ENCODE measurements at places on chromosomes 11 and 22. TPM values are rescaled to one million over a fixed set of nuclear protein-coding genes. Genes with fewer than 3 reads are reported as not detected.

GRCh38 chr11:41784513-41785335, 325.3 kb upstream of the LRRC4C start:
- no peak for DNase-seq

MPZL2 gene
- total RNA-seq, result 0.09 TPM

TMPRSS13 gene
- not detected for total RNA-seq

IFITM10 gene
- 0.49 TPM for total RNA-seq

DNA sequence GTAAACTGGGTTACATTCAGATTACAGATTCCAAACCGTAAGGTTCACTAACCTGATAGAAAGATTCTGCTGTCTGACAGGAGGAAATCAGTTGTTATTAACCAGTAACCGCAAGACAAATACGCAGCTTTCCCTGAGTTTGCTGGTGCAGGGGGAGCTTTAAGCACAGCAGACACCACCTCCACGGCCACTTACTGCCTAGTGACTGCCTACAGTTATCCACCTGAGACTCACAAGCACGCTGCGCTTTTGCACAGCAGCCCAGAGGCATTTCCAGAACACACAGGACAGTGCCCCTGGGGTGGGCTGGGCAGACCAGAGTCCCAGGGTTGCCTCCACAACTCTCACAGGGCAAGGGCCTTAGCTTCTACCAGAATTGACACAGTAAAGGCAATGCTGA, 90.9 kb downstream of the CTTN start:
- DNase-seq, result no peak

RIC3 gene
- 1.4 TPM for total RNA-seq

TMPRSS4 gene
- total RNA-seq, result not detected

DNA sequence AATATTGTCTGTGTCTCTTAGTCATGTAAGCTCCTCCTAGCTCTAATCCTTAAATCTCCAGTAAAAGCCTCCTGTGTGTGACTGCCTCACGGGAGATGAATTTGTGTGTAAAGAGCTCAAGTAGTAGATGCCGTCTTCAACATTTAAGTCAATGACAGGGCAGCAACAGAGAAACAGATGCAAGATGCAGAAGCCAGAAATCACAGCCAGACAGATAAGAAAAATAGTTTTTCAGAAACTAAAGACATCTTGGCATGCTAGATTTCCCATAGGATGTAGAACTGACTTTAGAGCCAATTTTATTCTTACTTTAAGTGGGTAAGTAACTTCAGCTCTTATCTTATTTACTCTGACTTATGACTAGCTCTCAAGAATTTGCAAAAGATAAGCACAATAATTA, 652.8 kb downstream of the KCNA4 start:
- DNase-seq, result no peak

DNA sequence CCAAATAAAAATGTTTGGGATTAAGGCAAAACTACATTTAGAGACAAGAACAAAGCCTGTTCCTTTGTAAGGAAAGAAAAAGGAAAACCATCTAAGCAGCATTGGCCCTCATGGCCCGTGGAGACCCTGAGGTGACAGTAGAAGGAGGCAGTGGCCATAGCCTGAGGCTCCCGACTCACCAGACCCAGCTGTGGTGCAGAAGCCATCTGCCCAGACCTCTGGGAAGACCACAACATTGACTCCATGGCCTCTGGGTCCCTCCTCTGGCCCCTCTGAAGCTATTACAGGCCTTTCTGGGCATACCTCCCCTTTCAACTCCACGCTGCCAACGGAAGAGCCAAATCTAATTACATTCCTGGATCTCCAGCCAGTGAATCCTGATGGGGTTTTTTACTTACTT, 6.4 kb downstream of the PRAME start:
- no peak for DNase-seq

DNA sequence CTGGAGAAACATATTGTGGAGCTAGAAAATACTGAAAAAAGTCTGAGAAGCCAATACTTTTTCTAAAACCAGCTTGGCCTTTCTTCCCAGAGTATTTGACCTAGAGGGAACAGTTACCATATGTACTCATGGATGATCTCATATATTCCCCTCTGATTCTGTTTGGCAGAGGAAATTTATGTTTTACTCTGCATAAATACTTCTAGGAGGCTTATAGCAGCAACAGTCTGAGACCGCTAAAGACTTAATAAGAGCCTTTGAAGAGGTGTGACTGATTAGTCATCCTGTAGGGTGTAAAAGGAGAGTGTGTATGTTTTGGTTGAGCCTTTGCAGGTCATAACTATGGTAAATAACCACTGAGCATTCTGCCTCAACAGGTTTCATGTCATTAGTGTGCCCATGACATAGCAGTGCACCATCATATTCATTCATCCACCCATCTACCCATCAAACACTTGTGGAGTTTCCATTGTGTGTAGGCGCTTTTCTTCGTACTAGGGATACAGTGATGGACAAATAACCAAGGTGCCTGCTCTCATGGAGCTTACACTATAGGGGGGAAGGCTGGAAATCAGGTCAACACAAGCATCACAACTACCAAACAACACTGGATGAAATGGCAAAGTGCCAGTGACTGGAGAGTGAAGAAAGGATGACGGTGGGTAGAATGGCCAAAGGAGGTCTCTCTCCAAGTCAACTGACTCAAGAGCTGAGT, 44.5 kb downstream of the TRAF6 start:
- no peak for DNase-seq

DNA sequence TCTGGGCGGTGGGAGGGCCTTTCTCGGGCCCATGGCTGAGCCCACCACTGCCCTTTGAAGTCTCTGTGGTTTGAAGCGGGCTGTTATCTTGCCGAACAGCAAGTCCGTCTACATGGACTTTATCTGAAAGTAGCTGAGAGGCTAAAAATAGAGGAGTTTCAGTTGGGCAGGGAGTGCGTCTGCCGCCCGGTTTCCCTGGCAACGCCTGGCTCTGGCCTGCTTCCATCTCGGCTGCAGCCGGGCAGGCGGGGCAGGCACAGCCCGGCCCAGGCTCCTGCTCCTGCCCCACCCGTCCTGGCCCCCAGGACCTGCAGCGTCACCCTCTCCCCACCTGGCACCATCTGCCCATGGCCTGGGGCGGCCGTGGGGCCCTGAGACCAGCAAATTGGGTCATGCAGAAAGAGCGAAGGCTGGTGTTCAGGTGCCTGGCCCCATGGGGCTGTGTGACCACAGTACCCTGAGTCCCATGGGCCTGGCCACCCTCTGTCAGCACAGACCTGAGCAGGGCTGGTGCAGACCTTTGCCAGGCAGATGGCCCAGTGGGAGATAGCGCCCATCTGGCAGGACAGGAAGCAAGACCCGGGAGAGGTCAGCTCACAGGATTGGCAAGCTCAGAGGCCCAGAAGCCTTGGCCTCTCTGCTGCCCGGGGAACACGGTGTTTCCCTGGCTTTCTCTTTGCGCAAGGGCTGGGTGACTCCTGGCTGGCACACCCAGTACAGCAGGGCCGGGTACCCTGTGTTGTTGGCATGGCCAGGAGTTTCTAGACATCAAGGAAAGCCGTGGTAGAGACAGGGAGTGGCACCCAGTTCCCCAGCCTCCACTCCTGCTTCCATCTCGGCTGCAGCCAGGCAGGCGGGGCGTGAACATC, 79.1 kb upstream of the KCNQ1OT1 start:
- DNase-seq, result no peak

ARFIP2 gene
- 47.8 TPM for total RNA-seq

DNA sequence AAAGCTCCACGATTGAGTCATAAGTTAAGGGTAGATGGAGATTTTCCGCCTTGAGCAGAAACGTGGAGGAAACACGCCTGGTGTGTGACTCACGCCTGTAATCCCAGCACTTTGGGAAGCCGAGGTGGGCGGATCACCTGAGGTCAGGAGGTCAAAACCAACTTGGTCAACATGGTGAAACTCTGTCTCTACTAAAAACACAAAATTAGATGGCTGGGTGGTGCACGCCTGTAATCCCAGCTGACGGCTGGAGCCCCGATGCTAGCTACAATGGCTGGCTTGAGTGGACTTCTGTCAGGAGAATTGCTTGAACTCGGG, 17.3 kb upstream of the DGCR8 start:
- DNase-seq, result no peak

DNA sequence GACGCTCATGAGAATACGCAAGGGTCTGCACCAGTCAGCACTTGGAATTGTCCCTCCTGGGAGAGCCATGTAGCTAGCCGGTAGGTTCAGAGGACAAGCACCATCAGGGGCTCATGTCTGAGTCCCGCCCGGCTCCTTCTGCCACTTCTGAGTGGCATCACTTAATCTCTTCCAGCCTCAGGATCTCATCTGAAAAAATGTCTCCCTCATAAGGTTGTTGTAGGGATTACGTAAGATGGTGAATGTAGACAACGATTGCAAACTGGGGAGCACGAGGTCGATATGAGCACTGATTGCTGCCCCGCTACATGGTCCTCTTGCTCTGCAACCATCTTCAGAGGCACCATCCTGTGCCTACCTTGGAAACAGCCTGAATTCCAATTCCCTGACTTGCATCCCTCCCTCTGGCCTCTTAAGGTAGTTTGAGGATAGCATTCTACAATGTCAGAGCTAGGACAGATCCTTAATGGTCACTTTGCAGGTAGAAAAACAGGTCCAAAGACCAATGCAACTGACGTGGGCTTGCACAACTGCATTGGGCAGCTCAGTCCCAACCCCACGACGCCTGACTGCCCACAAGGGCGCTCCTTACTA, 115.8 kb upstream of the TMEM45B start:
- no peak for DNase-seq

DNA sequence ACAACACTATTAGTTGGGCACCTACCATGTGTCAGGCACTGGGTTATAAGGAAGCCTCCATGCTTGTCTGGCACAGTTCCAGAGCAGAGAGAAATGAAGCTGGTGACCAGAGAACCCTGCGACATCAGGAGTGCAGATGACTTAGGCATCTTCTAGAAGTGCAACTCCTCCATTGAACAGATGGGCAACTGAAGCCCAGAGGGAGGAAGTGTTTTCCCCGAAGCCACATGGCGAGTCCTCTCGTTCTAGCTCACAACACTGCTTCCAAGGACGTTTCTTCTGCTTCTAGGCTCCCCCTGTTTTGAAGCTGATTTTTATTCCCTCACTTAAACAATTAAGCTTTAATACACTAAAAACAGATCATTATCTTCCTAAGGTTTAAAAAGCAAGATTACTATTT, 109.8 kb upstream of the SYT13 start:
- no peak for DNase-seq

B4GALNT4 gene
- 8.6 TPM for total RNA-seq

- no peak for DNase-seq
Measured at GRCh38 chr11:83034673-83035014, 37.1 kb downstream of the RAB30 start.

SLC22A6 gene
- total RNA-seq, result not detected

GRCh38 chr11:96338910-96339705, 3.9 kb downstream of the MAML2 start:
- DNase-seq, result no peak

- no peak for DNase-seq
Measured at GRCh38 chr22:39967103-39967829, 7.1 kb downstream of the TMA7B start.

GRCh38 chr11:8794677-8795103, 112.1 kb downstream of the RPL27A start:
- no peak for DNase-seq

LPXN gene
- total RNA-seq, result 1.6 TPM

DNA sequence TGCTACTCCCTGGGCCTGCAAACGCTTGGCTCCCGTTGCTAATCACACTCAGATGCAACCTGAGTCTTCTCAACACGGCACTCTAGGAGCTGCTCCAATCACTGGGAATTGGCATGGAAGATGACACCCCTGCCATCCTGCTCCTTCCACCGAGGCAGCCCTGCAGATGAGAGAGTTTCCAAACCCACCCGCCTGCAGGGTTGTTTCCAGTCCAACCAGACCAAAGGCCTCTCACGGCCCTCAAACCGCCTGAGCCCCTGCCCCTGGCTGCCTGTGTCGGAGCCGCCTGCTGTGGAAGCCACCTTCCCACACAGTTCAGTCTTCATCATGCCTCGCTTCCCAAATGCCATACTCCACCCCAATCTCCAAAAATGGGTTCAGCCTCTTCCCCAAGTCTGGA, 36.8 kb upstream of the TP53I11 start:
- no peak for DNase-seq

CD3D gene
- total RNA-seq, result not detected

DNA sequence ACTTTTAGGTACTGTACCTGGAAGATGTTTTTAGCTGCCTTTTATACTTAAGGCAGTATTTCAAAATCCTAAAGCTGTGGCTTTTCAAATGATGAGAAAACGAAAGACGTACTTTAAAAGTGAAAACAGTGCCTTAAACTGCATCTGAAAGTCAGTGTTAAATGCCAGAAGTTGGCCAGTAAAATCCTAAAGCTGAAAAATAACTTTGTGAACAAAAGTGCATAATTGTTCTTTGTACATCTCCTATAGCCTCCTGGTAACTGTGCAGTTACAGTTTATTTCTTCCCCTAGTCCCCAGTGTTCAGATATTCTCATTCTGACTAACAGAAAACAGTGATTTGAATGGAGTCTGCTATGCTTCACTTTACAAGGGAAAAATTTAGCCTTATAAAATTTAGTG, 6.8 kb downstream of the EED start:
- DNase-seq, result no peak

DNA sequence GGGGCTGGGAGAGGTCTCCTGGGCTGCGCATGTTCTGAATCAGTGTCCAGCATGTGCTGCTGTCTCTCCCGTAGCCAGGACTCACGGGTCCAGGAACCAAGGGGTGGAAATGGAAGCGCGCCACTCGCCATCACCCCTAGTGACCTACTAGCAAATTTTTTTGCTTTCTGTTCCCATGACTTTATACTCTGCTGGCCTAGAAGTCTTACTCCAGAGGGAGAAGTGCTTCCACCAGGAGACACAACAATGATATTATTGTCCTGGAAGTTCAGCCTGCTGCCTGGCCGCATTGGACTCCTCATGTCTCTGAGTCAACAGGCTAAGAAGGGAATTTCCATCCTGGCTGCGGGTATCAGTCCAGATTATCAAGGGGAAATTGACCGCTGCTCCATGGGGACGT, 729.7 kb downstream of the BRD1 start:
- no peak for DNase-seq

DNA sequence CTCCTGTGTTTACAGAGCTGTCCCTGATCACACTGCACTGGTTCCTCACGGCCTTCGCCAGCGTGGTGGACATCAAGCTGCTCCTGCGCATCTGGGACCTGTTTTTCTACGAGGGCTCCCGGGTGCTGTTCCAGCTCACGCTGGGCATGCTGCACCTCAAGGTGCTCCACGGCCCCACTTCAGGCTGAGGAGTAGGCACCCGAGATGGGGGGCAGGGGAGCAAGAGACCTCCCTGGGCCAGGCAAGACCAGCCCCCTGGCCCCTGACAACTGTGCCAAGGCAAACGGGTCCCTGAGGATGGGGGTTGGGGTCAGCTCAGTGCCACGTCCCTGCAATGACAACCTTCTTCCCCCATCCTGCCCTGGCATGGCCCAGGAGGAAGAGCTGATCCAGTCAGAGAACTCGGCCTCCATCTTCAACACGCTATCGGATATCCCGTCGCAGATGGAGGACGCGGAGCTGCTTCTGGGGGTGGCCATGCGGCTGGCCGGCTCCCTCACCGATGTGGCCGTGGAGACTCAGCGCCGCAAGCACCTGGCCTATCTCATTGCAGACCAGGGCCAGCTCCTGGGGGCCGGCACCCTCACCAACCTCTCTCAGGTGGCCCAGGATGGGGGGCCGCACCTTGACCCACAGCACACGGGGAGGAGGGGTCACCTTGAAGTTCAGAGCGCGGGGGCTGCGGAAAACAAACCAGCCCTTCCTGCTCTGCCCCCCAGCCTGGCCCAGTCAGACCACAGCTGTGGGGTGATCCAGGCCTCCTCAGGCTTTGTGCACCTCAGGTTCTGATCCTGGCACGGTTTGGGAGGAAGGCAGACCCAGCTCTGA, 35.9 kb downstream of the SGSM3 start:
- no peak for DNase-seq

IL10RA gene
- 0.35 TPM for total RNA-seq

MB gene
- total RNA-seq, result 0.10 TPM

- no peak for DNase-seq
Measured at GRCh38 chr22:38257650-38258250, 15.1 kb downstream of the TMEM184B start.

FJX1 gene
- total RNA-seq, result 30.0 TPM

RFPL2 gene
- 0.63 TPM for total RNA-seq
